ENCODE measurements at places on chromosomes 1 and 21.
A peak's percentile ranks its signal among the peaks of the same experiment; 100 is the strongest.

- no peak for DNase-seq
Observed at GRCh38 chr1:199735660-199736059, 291.9 kb upstream of the NR5A2 start.

DNA sequence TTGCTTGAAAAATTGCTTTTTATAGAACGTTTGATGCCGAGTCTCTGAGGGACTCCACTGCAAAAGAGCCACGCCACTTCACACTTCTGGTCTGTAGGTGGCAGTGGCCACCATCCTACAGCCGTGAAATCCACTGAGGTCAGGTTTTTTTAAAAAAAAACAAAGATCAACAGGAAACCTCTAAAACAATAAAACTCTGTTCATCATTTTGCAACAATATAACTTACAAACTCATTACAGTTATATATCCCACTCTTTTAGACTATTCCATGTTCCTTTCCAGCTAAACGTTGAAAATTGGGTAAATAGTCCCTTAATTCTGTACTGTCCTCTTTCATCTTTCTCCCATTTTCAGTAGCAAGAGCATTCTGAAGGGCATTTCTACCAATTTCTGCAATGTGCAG lies 64.6 kb upstream of the FMN2 start:
- peak; percentile 23 for DNase-seq

- no peak for DNase-seq
Observed at GRCh38 chr21:27277110-27277509, 310.2 kb upstream of the ADAMTS5 start.

GRCh38 chr1:50719126-50719525 lies 240.9 kb downstream of the FAF1 start:
- no peak for DNase-seq

DNA sequence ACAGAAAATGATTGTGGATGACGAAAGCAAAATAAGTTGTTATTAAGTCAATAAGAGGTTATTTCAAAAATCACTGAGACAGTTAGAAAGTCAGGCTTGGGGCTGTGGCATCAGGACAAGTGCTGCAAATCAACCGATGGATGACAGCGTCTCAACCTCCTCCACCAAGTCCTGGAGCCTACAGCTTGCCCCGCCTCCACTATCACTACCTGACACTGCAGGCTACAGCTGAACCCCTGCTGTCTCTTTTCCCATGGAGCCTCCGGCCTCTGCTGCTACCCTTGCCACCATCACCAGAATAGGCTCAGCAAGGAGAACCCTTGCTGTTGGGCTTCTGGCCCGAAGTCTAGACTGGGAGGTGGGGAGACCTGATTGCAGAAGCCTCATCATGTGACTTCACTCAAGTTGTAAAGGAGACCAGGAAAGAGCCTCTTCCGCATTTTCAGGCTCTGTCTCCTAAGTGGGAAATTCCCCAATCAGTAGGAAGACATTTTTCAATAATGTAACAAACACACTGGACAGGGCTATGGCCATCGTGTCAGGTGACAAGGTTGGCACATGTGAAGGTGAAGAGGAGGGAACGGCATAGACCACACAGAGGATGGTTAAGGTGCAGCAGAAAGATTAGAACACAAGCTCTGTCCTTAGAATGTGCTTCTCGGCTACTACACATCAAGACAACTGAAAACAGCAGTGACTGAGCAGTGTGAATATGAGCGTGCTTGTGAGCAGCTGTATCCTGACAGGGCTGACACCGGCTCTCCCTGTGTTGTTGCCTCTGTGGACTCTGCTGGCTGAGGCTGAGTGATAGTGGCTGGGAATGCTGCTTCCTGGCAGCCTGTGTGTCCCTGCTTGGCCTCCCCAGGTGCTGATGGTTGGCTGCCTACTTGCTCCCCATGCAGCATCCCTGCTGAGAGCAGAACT lies 660.7 kb downstream of the PTPRU start:
- DNase-seq: no peak

DNA sequence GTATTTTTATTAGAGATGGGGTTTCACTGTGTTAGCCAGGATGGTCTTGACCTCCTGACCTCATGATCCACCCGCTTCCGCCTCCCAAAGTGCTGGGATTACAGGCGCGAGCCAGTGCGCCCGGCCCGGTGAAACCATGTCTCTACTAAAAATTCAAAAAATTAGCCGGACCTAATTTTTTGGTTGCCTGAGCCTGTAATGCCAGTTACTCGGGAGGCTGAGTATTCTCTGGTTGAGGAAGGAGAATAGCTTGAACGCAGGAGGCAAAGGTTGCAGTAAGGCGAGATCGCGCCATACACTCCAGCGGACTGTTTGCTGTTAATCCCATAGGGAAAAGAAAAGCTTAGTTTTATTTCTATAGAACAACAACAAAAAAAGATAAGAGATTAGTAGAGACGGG lies 29.9 kb upstream of the HJV start:
- DNase-seq: no peak

DNA sequence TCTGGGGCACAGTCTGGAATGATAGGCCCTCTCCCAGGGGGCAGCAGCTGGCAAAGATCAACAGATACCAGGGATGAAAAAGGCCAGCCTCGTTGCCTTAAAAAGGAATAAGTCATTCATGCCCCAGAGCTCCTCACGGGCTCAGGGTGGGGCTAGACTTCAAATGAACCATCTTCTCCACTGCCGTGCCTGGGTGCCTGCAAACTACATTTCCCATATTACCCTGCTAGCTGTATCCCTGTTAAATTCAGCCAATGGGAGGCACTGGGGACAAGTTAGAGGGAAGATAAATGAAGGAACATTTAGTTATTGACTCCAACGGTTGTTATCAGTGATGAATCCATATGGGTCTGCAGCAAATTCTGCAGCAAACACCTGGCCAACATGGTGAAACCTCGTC lies 101.2 kb upstream of the CYYR1 start:
- DNase-seq: no peak

DNA sequence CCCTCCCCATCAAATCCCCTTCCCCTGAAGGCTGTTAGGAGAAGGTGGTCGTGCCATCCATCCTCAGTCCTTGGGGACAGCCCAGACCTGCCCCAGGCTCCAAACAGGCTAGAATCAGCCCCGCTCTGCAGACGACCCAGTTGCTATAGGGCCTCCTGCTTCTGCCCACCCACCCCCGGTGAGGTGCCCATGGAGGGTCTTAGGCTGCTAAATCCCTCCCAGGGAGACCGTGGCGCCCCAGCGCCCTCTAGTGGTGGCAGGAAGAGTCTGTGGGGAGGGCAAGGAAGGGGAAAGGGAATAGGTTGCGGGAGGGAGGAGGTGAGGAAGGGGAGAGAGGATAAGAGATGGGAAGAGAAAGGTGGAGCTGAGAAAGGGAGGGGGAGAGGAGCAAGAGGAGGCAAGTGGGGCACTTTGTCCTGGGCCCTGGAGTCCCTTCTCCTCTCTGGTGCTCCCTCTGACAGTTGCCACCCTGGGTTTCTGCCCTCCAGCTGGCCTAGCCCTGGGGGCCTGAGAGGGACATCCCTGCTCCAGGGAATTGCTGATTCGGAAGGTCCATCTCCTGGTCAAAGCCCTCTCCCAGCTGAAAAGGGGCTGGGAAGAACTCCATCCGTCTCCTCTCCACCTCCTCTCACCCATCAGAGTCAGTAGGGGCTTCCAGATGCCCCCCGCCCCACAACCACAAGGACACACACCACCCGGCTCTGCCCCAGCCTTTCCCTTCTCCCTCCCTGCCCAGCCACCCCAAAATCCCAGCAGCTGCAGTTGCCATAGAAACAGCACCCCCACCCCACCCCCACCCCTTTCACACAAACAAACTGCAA lies 55.4 kb downstream of the CAMK2N1 start:
- DNase-seq: peak; percentile 51

DNA sequence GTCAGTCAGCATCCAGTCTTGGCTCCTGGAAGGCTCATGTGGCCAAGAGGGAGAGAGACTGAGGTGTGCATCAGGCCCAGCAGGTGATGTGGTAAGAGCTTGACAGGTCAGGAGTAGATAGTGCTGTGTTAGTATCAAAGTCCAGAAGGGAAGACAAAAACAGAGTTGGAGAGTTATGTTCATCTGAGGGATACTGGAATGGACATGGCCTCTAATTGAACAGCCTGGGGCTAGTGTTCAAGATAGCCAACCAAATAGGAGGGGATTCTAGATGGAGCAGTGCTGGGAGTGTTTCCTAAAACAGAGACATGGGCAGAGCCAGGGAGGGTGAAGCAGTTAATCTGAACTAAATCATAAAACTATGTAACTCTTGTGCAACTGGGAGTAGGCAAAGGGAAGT lies 120.7 kb upstream of the MARK1 start:
- DNase-seq: no peak

DNA sequence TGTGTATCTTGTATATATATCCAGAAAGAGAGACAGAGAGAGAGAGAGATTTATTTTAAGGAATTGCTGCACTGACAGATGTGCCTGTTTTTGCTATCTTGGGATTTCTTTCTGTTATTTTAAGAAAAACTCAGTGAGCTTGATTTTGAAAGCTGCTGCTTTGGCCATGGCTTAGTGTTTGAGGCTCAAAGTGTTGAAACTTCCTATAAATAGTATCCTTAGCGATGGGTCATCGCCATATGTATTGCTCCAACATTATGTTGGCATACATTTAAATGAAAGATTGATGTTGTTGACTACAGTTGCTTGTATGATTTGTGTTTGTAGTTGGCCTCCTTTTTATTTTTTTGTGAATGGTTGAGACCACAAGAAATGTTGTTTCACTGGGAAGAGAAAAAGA lies 29.0 kb upstream of the NTPCR start:
- DNase-seq: no peak

DNA sequence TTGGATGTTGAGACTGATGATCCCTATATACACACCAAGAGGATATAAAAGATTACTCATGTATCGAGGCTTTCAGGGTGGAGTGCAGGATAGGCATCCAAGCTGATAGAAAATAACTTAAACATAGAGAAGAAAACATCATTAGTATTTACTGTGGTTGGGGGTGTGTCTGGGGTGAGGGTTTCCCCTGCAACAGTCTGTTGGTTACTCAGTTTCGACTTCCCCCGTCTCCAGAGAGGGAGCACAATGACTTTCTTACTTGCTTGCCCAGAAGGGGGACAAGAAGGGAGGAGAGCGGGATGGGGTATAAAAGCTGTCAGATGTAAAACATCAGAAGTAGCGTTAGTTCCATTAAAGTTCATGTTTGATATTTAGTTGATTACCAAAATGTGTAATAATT lies 717.4 kb upstream of the ZP4 start:
- no peak for DNase-seq

- DNase-seq: no peak
Observed at GRCh38 chr1:53130598-53130877, 11.9 kb downstream of the SLC1A7 start.

GRCh38 chr1:42170779-42171621 lies 6.5 kb upstream of the GUCA2A start:
- DNase-seq: no peak

DNA sequence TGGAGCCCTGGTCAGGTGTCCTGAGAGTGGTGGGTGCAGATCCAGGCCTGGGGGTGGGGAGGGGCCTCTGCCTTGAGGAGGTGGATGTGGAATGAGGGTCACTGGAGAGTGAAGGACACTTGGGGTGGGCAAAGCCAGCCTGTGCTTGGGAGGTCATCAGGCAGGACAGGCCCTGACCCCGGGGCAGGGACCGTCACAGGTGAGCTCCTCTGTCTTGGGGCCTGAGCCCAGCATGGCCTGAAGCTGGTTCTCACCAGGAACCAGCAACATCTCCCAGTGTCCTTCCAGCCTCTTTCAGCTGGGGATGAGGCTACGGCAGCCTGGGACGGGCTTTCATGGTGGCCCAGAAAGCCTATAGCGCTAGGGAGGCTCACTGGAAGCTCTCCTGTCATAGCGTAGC lies 831 bp upstream of the KRTAP10-2 start:
- no peak for DNase-seq

GRCh38 chr1:33402206-33402605 lies 28.7 kb downstream of the PHC2 start:
- no peak for DNase-seq

GRCh38 chr1:230536641-230537155 lies 105.6 kb upstream of the COG2 start:
- no peak for DNase-seq

DNA sequence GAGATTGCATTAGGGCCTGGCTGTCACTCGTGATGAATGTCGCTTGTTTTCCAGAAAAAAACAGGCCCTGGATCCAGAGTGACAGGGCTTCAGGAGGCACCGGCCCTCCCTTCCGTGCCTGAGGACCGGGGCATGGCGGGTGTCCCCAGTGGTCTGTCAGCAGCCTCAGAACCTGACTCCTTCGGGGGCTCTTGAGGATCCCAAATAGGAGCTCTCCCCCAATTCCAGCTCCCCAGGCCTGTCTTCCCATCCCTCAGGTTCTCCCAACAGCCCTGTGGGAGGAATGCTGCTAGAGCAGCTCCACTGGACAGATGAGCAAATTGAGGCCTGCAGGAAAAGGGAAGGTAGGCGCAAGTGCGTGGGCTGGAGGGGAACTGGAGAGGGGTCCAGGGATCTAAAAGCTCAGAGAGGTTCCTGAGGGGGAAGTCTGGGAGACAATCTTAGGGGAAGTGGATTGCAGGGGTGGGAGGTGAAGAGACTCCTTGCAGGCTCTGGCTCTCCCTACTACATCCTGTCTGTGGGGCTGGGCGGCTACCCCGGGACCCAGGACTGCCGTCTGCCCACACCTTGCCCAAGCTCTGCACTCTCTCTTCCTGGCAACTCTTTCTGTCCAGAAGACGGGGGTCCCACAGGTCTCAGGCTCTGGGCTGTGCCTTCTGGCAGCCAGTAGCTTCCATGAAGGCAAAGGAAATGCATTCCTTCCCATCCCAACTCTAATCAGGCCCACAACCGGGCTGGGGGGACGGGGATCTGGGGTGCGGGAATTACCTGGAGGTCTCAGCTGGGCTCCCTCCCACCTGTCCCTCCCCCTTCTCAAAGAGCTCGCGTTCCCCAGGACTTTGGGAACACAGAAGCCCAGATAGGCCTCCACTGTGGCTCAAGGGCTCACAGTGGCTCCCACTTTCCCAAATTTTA lies 105.7 kb upstream of the CASZ1 start:
- DNase-seq: no peak

DNA sequence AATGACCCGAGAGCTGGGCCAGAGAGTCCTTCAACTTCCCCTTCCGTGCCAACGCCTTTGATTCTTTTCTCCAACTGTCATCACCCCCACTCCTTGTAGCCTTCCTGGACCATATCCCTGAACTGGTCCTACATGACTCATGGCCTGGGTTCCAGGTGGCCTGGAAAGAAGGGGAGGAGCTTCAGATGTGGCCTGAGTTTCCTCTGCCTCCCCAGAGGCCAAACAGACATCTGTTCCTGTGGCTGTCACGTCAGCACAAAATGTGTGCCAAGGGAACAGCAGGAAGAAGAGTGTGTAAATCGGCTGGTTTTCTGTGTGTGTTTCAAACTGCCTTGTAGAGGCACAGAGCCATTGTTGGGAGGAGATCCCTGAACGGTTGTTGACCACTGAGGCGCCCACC lies 24.9 kb upstream of the KIRREL1 start:
- no peak for DNase-seq
